Epithelial cell of esophagus (primary cell): ENCODE measurements at places on chromosomes 16 and 17.

GRCh38 chr16:87563022-87563421, 39.3 kb upstream of the JPH3 start:
- DNase-seq = no peak

GRCh38 chr17:2049333-2050299, 5.3 kb upstream of the HIC1 start:
- DNase-seq = peak; percentile 75

DNA sequence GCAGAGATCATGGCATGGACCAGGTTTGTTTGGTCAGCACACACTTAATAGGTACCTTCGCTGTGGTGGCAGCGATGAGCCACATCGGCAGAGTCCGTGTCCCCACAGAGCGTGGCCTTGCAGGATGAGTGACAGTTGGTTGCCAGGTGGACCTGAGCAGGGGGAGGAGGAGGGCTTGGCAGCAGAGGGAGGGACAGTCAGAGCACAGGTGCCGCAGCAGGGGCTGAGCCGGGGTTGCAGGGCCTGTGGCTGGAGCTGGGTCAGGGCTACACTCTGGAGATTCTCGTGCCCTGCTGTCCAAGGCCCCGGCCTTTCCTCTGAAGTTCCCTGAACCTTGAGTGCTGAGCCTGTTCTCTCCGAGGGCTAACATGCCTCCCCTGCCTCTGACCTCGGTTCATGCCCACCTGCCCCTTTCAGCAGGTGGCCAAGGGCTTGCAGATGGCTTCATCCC, 24.8 kb downstream of the POLR3E start:
- no peak for DNase-seq

GRCh38 chr17:10055262-10055975, 143.0 kb downstream of the GAS7 start:
- no peak for DNase-seq

GRCh38 chr17:29214215-29215146, 32.2 kb upstream of the CRYBA1 start:
- DNase-seq = peak; percentile 57

- DNase-seq = no peak
Measured at GRCh38 chr17:57888311-57889216, 38.7 kb upstream of the MRPS23 start.

- DNase-seq = peak; percentile 43
Measured at GRCh38 chr17:79065105-79065670, 9.4 kb upstream of the ENGASE start.

DNA sequence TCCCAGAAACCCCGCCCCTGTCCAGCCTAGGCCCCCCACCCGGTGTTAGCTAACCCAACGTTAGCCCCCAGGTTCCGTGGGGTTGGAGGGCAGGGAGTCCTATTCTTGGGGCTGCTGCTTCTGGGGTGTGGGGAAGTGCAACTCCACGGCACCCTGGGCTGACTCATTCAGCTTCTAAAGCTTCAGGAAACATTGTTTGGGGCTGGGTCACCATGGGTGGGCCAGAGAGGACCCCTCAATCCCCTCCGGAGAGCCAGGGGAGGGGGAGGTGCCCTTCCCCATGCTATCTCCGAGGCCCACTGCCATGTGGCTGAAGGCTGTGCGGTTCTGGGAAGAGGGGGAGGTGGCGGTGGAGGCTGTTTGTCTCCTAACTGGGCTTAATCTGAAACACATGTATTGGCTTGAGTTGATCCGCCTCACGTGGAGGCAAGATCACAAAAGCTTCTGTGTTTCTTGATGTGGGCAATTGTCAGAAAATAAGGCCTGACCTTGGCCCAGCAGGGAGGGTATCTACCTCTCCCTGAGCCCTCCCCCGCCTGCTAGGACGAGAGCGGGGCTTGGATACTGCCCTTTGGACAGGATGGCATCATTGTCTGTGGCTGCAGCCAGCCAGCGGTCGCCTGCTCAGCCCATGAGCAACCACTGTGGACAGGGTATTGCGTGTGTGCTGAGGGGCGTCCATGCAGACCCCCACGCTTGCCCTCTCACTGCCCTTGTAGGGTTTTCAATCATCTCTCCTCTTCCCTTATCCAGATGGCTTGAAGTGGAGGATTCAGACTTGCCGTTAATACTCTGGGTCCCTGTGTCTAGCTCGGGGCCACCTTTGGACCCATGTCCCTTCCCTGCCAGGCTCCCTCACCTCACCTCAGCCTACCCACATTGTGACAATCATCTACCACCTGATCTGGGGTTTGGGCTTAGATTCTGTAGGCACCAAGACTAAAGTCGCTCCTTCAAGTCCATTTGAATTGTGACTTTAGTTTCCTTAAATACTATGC, 1.3 kb downstream of the SERPINF1 start:
- peak; percentile 36 for DNase-seq
